ENCODE measurements at places on chromosomes 12 and 14.

DNA sequence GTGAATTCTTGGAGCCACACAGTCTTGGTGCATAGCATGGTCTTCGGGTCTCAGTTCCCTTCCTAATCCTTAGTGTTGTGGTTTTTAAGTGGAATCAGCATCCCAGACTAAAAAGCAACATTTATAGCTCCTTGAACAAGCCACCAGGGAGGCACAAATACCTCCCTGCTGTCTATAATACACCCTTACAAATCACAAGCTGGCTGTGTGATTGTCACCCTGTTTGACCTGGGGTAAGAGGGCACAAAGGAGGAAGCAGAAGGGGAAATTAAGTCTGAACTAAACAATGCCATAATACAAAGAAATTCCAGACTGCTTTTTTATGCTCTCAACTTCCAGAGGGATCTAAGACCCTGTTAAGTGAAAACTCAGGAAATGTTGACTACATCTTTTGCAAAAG, 7.7 kb upstream of the MMP19 start:
- no peak for DNase-seq

DNA sequence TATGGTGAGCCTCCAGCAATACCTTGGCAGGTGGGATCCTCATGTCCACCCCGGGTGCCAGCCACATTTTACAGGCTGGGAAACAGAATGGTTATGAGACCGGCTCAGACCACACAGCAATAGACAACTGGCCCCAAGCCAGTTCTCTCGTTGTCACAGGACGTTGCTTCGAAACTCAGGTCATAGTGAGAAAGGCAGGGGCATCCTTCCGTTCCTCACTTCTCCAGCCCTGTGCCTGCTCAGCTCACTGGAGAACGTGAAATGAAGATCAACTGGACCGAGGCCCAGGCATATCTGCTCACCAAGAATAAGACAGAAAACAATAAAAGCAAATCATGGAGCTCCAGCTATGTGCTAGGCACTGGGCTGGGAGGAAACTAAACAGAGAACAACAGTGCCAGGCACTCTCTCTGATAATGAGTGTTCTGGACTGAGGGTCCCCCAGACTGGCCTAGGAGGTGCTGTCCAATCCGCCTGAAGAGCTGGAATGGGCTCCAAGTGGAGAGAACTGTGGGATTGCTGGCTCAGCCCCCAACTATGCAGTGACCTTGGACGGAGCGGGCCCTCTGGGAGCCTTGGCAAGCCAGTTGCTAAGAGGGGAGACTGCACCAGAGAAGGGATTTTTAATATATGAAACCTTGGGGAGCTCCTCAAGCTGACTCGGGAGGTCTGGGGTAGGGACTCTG, 18.8 kb upstream of the FAIM2 start:
- DNase-seq: no peak

DNA sequence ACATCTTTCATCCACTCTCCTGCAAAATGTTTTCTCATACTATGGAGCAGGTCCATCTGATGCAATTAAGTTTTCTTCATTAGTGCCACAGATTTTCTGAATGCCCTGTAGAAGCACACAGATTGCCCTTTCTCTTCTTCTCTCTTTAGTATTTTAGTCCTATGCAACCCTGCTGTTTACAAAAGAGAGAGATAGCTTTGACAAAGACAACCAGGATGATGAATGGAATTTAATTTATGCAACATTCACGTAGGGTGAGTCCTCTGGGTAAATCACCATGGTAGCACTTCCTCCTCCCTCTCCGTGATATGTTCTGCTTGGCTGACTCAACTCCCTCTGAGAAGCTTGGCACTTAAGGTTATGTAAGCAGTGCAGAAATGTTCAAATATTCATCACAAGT, 400.9 kb upstream of the PDE3A start:
- no peak for DNase-seq

GRCh38 chr14:68041876-68042354, 222.3 kb downstream of the RAD51B start:
- DNase-seq: no peak

DNA sequence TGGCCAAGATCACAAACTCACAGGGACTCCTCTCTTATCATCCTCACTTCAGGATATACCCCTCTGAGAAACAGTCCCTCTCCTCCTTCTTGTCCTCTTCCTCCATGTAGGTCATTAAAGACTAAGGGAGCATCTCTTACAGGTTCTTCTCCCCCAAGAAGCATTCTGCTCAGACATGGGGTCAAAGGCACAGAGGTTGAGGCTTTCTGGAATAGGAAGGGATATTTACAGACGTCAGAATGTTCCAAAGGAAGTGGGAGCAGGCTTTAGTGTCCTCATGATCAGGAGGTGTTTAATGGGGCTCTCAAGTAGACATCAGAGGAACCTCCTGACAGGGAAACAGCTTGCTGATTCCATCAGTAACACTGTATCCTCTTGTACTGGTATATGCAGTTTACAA, 36.4 kb downstream of the PRPF40B start:
- DNase-seq: no peak

DNA sequence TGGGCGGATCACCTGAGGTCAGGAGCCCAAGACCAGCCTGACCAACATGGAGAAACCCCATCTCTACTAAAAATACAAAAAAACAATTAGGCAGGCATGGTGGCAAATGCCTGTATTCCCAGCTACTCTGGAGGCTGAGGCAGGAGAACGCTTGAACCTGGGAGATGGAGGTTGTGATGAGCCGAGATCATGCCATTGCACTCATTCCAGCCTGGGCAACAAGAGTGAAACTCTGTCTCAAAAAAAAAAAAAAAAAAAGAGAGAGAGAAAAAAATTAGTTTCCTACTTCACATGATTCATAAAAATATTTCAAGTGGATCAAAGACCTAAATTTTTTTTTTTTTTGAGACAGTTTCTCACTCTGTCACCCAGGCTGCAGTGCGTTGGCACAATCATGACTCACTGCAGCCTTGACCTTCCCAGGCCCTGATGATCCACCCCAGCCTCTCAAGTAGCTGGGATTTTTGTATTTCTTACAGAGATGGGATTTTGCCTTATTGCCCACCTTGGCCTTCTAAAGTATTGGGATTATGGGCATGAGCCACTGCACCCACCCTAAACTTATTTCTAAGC, 24.9 kb downstream of the FCF1 start:
- no peak for DNase-seq

- no peak for DNase-seq
Measured at GRCh38 chr14:74985028-74985310, 17.8 kb upstream of the EIF2B2 start.

- no peak for DNase-seq
Measured at GRCh38 chr14:65867333-65867732, 454.8 kb downstream of the FUT8 start.

Measured in GM13977 (cell line).